ENCODE measurements at places on chromosomes 4 and X.

DNA sequence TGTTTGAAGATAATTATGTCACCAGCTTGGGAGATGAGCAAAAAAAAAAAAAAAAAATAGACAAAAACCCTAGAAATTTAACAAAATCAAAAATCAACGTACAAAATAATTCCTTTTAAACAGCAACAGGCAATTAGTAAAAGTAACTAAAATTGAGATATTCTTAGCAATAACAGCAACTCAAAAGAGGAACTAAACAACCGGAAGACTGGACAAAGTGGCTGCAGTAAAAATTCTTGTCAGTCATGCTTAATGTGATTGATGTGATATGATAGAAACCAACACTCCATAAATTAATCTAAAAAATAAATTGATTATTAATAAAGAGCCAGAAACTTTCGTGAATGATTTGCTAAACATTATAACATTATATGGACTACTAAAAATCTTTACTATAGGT lies 1534.6 kb upstream of the AGA start:
- no peak for DNase-seq

DNA sequence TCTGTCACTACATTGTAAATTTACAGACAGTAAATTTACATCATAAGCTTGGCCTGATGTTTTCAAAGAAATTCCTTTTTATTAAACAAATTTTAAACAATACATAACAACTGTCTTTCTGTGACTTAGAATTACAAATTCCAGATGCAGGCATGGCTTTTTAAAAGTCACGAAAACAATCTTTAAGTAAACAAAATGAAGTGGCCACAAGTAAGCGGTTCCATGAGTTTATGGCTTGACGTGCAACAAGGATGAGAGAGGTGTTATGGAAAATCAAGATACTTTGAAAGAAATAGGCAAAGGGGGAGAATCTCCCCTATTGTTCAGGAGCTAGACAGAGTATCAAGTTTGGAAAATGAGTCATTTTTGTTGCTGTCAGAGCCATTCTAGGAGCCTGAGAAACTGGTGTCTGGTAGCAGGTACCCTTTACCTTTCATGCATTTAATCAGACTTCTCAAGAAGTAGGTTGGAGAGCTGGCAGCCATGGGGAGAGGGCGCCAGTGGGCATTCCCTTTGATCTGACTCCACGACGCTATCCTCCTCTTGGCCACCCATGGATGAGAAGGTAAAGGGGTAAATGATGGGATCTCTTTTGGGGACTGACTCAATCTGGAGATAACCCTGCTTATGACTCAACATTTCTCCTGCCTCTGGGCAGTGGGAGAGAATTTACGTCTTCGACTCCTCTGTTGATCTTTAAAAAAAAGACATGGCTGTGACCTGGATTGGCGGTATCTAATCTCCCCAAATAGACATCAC lies 217.2 kb downstream of the SPRY1 start:
- no peak for DNase-seq

DNA sequence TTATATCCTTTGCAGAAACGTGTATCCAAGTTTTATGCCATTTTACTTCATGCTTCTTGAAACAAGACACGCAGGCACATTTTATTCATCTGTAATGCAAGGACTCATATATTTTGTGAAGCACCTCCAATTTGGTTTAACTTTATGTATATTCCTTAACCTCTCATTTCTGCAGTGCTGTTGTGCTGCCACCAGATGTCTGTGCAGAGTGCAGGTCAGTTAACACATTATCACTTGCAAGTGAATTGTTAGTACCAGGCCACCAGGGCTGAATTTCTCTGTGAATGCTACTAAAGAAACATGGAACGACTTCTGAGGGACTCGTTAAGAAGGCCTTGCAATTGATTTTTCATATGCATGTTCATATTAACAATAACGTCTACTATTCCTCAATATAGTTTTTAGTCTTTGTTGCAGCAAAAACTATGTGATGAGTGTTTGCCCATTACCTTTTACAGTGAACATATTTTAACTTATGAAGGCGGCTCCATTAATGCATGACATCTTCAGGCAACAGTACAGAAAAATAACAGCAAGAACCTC lies 770.3 kb downstream of the NLGN4X start:
- DNase-seq = no peak

- DNase-seq = no peak
These were observed 122.5 kb downstream of the RPA4 start for GRCh38 chrX:97006167-97006566.

GRCh38 chr4:23232987-23233386 lies 540.2 kb downstream of the GBA3 start:
- DNase-seq = no peak

GRCh38 chr4:137694138-137694537 lies 161.8 kb upstream of the PCDH18 start:
- no peak for DNase-seq

DNA sequence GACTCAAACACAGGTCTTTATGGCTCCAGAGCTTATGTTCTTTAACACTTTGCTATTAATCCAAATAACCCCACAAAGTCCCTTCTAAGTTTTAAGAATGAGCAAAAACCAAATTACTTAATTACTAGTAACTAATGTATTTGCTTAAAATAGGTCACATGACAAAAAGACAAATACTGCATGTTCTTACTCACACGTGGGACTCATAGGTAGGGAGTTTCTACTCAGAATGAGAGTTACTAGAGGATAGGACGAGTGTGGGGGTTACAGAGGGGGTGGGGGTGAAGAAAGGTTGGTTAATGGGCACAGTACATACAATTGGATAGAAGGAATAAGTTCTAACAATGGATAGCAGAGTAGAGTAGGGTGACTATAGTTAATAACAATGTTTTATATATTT lies 5.8 kb downstream of the RPS6KA3 start:
- no peak for DNase-seq

DNA sequence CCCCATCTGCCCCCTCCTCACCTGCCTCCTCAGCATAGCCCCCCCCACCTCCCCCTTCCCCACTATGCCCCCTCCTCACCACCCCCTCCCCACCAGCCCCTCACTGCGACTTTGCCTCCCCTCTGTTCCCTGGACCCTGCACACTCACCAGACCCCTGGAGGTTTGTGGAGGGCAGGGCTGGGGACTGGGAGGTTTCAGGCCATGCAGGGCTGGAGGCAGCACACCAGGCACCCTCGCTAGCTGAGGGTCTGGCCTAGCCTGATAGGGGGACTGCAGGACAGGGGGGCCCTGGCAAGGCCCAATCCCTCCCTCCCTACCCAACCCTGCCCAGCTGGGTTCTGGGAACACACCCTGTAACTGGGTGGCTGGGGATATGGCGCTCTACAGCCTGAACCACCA lies 28.0 kb downstream of the TACC3 start:
- no peak for DNase-seq

DNA sequence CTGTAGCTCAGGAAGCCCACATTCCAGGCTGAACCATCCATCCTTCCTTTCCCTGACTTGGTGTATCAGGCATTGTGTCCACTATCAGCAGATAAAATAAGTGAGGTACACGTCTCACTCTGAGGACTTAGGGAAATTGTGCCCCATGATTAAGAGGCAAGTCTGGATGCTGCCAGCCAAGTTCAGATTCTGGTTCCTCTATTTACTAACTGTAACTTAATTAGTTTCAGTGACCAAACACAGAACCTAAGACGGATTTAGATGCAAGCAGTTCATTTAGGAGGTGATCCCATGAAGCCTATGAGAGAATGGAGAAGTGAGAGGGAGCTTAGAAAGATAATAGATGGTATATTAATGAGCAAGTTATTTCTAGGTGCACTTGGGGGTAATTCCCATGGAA lies 56.6 kb upstream of the PACRGL start:
- DNase-seq = no peak

- no peak for DNase-seq
These were observed 273.5 kb upstream of the PPARGC1A start for GRCh38 chr4:24163314-24163713.

GRCh38 chrX:100931218-100931924 lies 2.7 kb upstream of the XKRX start:
- no peak for DNase-seq

- DNase-seq = no peak
These were observed 31.2 kb upstream of the UXT start for GRCh38 chrX:47690175-47690574.

- DNase-seq = no peak
These were observed 600 bp upstream of the HEPH start for GRCh38 chrX:66163447-66163846.

Data from CD4-positive, alpha-beta T cell treated with Interleukin-6 at 100 ng/mL for 8 hours (primary cell).